ENCODE measurements at places on chromosomes 1 and 21.

- no peak for DNase-seq
Observed at GRCh38 chr21:36846631-36847030, 119.8 kb downstream of the HLCS start.

DNA sequence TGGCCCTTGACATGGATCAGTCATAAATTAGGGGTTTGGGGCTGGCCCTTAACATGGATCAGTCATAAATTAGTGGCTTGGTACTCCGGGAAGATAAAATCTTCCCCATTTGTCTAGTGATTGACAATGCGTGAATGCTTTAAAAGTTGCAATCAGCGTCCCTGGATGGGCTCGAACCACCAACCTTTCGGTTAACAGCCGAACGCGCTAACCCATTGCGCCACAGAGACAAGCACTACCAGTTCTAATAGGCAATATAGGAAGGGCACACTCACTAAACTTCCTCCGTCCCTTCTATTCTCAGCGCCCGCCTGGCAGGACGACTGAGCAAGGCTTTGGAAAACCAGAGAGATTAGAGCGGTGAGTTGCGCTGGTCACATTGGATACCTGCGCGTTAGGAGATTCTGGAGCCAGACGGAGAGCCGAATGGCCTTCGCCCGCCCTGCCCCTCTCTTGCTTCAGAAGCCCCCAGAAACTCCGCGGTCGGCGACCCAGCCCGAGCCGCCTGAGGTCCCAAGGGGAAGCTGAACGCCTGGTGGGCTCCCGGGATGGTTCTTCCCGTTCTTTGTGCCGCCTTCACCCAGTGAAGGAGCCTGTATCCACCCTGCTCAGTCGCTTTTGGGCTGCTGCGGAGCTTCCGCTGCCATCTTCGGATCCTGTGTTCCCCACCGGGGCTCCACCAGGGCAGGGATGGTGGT is 235.9 kb downstream of the FAM72C start:
- no peak for DNase-seq

DNA sequence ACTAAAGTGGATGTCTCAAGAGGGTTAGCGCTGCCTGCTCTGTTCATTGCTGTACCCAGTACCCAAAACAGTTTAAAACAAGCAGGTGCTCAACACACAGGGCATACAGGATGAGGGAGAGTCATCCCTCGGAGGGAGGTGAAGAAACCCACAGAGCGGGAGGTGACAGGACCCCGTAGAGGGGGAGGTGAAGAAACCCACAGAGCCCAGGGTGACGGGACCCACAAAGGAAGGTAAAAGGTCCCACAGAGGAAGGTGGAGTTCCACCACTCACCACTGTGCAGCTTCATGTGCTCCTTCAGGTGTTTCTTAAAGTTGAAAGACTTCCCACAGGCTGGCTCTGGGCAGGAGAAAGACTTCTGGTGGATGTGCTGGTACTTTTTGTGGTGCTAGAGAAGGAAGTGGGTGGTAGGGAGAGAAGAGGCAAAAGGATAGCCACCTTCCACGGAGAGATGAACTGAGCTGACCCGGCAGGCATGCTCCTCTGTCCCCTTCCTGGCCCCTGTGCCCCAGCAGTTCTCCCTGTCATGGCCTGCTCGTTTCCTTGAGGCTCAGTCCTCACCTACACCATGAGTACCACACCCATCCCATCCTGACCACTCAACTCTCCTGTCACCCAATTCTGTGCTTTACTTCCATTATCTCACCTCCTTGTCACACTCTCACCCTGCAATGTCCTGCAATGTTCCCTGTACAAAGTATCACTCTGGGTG is 5.1 kb downstream of the ZNF692 start:
- DNase-seq, result no peak

DNA sequence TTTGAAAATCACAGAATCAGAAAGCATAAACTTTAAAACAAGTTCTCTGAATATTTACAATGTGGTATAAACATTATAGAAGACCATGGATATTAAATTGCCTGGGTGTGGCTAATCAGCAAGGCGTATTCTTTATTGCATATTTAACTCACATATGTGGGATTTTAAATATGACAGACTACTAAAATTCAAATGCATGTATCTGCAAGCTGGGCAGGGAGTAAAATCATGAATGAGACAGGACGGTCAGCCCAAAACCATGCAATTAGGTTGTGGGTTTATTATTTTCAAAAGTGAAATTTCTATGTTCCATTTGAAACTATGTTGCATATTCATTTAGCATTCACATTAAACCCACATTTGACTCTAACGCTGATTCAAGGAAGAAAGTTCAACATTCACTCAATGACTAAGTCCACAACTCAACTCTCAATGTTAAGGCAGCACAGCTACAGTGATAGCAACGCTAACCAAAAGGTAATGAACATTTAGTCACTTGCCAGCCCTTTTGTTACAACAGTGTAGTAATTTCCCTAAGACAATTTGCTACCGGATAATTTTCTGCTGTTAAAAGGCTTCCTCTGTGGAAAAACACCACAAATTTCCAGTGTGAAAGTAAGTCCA is 6.3 kb upstream of the SYNJ1 start:
- no peak for DNase-seq
